ENCODE measurements at places on chromosomes 4 and X. TPM values are rescaled to one million over a fixed set of nuclear protein-coding genes. Genes with fewer than 3 reads are reported as not detected.

DNAAF6 gene
- not detected for total RNA-seq

DNA sequence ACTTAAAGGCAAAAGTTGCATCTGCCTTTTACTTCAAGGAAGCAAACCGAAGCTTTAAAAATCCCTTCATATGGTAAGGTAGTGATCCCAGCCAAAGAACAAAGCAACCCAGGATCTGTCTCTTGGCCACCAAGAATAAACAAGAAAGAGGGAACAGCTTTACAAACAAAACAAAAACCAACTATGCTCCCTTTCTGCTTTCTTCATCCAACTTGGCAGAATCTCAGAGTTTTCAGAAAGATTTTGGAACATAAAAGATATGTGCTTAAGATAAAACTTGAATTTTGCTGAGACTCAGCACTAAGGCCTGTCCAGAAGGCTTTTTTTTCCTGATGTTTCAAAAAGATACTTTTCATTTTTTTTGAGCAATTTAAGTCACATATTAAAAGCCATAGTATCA is 94.0 kb downstream of the COL4A6 start:
- no peak for DNase-seq

- DNase-seq: no peak
Measured at GRCh38 chr4:74157154-74157553, 764 bp upstream of the MTHFD2L start.

DNA sequence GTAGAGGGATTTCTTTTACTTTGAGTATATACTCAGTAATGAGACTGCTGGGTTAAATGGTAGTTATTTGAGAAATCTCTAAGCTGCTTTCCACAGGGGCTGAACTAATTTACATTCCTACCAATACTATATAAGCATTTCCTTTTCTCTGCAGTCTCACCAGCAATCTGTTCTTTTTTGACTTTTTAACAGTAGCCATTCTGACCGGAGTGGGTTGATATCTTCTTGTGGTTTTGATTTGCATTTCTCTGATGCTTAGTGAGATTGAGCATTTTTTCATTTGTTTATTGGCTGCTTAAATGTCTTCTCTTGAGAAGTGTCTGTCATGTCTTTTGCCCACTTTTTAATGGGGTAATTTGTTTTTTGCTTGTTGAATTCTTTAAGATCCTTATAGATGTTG is 43.3 kb downstream of the SPCS3 start:
- DNase-seq: no peak

DNA sequence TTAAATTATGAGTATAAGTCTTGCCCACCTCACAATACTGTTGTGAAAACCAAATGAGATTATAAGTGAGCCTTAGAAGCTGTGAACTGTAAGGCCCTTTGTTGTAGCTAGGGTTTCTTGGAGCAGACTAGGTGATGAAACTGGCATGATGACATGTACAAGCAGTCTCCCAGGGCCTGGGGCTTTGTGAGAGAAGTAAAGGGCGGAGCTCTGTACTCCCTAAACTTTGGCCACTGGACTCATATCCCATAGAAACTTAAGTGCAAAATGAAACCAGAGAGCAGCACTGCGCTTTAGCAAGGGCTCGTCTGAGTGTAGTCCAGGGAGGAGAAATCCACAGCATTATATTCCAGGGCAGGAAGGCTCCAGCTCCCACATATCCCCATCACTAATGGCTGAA is 385.6 kb upstream of the FGF16 start:
- no peak for DNase-seq

Data from neural crest cell (in vitro differentiated cells).